Suppressor macrophage treated with lipopolysaccharide for 4 hours (primary cell): ENCODE measurements at places on chromosomes 3 and 15.

GRCh38 chr15:33094336-33094735 lies 100.2 kb downstream of the FMN1 start:
- DNase-seq = peak; percentile 25

DNA sequence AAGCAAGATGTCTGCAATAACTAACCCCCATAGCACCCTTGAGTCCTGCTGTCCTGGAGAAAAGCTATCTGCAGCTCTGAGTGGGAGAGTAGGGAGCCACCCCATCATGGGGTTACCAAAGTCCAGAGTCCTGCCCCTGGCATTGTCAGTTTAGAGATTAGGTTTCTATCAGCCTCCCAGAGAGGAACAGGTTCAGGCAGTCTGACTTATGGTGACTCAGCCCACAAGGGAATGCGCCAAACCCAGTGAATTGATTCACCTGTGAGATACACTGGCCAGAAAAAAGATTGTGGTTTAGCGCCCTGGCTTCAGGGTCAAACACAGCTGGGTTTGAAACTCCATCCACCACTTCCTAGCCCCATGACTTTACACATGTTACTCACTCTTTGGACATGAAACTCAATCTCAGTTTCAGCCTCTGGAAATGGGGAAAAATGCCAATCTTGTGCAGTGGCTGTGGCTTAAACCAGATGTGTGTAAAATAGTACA lies 263.6 kb upstream of the HES1 start:
- no peak for DNase-seq

DNA sequence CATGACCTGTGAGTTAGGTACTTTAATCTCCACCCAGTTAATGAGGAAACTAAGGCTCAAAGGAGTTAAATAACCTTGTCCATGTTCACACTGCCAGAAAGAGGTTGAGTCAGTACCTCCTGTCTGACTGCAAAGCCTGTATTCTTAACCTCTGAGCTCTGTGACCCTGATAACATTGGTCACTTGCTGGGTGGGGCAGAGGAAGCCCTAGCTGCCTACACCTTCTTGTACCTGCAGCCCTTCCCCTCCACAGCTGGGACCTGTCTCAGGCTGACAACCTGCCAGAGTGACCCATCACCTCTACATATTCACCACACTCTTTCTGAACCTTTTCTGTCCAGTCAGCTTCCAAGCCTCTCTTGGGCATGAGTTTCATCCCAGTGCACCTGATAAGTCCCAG lies 106.1 kb upstream of the HES1 start:
- DNase-seq = no peak

GRCh38 chr3:95227092-95227491 lies 1164.2 kb downstream of the NSUN3 start:
- no peak for DNase-seq

GRCh38 chr3:197750396-197750831 lies 731 bp downstream of the FYTTD1 start:
- peak; percentile 80 for DNase-seq

DNA sequence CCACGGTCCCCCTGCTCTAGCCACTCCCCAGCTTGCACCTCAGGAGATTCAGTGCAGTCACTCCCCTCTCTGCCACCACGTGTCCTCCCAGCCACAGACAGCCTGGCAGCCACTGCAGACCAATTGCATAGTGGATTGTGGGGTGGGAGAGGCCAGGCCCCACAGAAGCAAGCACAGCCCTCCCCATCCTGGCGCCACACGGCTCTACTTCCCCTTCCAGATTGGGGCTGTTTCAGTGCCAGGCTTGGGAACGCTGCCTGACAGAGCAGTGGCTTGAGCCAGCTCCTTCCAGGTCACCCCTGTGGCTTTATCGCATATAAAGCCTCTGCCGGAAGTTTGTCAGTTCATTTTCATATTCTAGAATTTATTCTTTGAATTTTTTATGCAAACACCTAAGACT lies 90.7 kb downstream of the TMEM266 start:
- DNase-seq = peak; percentile 64
